ENCODE measurements at places on chromosomes 5 and 9. TPM values are rescaled to one million over a fixed set of nuclear protein-coding genes. Genes with fewer than 3 reads are reported as not detected.

DNA sequence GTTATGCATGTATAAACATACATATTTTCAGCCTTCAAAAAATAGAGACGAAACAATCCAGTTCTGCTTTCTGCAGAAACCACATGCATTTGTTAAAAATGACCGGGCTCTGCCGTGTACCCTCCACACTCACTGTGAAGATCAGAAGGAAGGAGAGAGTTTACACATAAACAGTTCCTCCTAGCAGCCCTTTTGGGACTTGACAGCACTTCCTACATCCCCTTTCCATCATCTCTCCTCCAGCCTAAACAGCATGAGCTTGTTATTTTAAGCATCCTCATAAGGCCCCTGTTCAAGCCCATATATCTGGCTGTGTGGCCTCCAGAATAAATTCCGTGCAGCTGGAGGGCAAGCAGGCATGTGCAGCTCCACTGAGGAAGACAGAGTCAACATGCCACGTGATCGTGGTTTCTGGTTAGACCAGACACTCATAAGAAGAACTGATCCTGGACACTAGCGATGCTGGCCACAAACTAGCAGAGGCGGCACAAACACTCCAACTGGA, 42.2 kb downstream of the NIPAL4 start:
- peak; percentile 36 for DNase-seq

DNA sequence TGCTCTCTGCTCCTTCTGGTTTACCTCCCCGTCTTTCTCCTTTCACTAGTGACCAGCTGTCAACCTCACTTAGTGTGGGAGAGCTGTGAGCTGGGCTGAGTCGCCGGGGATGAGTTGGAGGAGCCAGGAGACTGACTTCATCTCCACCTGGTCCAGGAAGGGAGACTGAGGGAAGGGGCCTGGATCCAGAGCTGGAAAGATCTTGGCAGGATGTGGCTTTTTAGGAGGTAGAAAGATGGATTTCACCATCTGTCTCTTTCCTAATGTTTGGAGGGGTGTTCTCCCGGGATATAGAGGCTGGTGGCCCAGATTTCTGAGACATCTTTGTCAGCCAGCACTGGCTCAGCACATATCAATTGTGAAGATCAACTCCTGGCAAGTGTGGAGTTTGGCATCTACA, 37.1 kb upstream of the TNC start:
- no peak for DNase-seq

Gene C5orf52
- not detected for total RNA-seq

Gene IARS1
- 232 TPM for total RNA-seq

All from astrocyte (in vitro differentiated cells and primary cell).